ENCODE measurements at places on chromosomes 4 and X. TPM values are rescaled to one million over a fixed set of nuclear protein-coding genes. Genes with fewer than 3 reads are reported as not detected.

Gene REELD1
- not detected for total RNA-seq

Gene PLAC8
- 18.2 TPM for total RNA-seq

Gene MAGEC1
- 6.7 TPM for total RNA-seq

Gene FAM9B
- not detected for total RNA-seq

Gene ZBTB49
- total RNA-seq: 4.6 TPM

Gene TXK
- total RNA-seq: 0.06 TPM

Gene PPBP
- not detected for total RNA-seq

Gene ZXDB
- 5.6 TPM for total RNA-seq

Gene CENPI
- total RNA-seq: 26.7 TPM

Gene TMPRSS11D
- total RNA-seq: not detected

Gene SOD3
- total RNA-seq: not detected

Gene OTUD6A
- total RNA-seq: not detected

Gene IL1RAPL2
- not detected for total RNA-seq

Gene DCAF4L1
- total RNA-seq: 0.14 TPM

Gene SNCA
- total RNA-seq: 29.6 TPM

Gene XK
- 1.6 TPM for total RNA-seq
